ENCODE measurements at places on chromosomes 7 and 10. TPM values are rescaled to one million over a fixed set of nuclear protein-coding genes. Genes with fewer than 3 reads are reported as not detected.

The SHH gene
- not detected for total RNA-seq

The ZC3HAV1 gene
- total RNA-seq = 18.6 TPM

The ADRA2A gene
- 0.11 TPM for total RNA-seq

The GSDME gene
- 7.1 TPM for total RNA-seq

The ITPRID1 gene
- total RNA-seq = not detected

- H3K4me1 ChIP-seq = no peaks in the 10 kb centered on the region
- H3K27ac ChIP-seq = no peak overlapping the region
- DNase-seq = no peak
- H3K4me3 ChIP-seq = no peak overlapping the region
- no peaks in the 10 kb centered on the region for H3K36me3 ChIP-seq
- H3K27me3 ChIP-seq = no peaks in the 10 kb centered on the region
These were observed 206.0 kb downstream of the CCDC3 start for GRCh38 chr10:12795315-12796110.

DNA sequence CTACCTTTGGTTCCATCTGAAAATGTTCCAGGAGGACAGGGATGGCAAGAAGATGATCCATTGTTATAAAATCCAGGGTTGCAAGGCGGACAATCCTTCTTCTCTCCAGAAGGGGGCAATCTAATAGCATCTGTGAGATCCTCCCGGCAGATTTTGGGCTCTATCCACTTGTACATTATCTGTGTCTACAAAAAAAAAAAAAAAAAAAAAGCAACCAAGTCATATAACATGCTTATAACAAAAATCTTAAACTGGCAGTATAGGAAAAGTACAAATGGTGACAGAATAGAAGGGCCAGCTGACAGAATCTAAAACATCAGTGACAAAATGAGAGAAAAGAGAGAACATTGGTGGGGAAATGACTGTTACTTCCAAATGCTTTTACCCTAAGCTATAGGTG, 132.7 kb downstream of the ELAPOR2 start:
- H3K4me1 ChIP-seq = peaks cover 8% of the 10 kb centered on the region
- H3K4me3 ChIP-seq = no peak overlapping the region
- H3K27ac ChIP-seq = no peak overlapping the region
- peak; percentile 69 for DNase-seq
- H3K36me3 ChIP-seq = peaks cover 16% of the 10 kb centered on the region
- no peaks in the 10 kb centered on the region for H3K27me3 ChIP-seq

Data from cardiac muscle cell (in vitro differentiated cells and primary cell).